Psoas muscle (tissue), 8 donors: ENCODE measurements at places on chromosomes 16 and 17. TPM values are rescaled to one million over a fixed set of nuclear protein-coding genes. Genes with fewer than 3 reads are reported as not detected.
A peak's percentile ranks its signal among the peaks of the same experiment; 100 is the strongest.

FBXO39 gene
- polyA plus RNA-seq, result 0.18 TPM

CLEC3A gene
- not detected for polyA plus RNA-seq

UTS2R gene
- polyA plus RNA-seq, result not detected

DNA sequence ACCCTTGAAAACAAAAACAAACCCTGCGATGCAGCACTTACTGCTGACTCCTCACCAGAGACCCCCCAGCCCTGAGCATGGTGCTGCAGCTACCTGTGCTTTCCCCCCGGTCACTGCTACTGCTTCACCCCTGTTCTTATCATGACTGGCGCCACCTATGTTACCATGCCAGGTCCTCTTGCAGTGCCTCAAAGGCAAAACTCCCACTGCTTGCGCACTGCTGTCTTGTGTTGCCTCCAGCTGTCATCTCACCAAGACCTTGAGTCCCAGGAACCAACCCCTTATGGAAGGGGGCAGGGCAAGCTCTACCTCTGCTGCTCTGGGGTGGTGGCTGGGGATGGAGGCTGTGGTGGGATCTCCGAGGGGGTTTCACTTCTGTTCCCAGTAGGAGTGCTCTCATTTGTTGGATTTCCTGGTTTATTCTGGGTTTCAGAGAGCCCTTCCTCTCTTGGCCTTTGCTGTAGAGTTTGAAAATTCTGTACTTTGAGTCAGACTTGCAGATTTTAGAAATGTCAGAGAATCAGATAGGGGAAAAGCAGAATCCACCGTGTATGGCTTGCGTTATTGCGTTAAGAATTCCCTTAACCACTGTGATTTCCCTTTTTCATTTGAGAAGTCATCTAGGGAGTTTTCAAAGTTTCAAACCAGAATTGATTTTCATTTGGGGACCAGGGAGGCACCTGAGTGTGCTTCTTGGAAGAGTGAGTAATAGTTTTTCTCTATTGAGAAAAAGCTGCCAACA lies 96.6 kb downstream of the SPECC1 start:
- no peak for DNase-seq

- DNase-seq, result no peak
Measured at GRCh38 chr17:31724026-31724425, 135.0 kb downstream of the COPRS start.

- no peak for DNase-seq
Measured at GRCh38 chr17:39794249-39794970, 56.7 kb downstream of the GRB7 start.

- no peak for DNase-seq
Measured at GRCh38 chr17:36464765-36465088, 21.8 kb upstream of the ZNHIT3 start.

- no peak for DNase-seq
Measured at GRCh38 chr17:3750926-3751325, 27.2 kb downstream of the HASPIN start.

DNA sequence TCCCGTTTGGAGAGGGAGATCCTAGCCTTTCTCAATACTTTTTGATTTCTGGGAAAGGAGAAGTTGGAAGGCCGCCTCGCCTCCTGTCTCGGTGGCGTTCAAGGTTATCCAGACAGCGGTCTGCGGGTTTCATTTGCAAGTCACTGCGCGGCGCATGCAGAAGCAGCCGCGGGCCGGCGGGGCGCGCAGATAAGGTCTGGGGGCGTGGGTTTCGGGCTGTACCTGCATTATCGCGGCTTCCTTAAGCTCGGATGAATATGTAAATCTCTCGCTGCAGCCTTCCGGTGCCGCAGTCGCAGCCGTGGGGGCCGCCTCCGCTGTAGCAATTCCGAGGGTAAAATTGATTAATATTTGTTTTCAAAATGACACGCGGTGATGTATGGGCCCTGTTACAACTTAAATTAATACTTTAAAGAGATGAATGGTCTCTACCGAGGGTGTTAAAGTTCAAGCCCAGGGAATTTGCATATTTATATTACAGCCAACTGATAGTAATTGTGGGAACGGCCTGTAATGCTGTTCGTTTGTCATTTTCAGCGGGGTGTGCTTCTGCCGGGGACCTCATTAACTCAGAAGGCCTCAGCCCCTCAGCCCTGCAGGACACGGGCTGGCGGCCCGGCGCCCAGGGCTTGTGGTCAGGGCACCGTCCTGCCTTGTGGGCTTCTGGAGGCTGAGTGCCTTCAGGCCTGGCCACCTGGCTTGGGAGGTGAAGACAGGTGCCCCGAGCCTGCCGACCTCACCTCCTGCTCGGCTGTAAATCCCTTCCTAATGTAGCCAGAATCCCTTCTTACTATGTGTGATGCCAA lies 99.4 kb downstream of the CYLD start:
- no peak for DNase-seq

DNA sequence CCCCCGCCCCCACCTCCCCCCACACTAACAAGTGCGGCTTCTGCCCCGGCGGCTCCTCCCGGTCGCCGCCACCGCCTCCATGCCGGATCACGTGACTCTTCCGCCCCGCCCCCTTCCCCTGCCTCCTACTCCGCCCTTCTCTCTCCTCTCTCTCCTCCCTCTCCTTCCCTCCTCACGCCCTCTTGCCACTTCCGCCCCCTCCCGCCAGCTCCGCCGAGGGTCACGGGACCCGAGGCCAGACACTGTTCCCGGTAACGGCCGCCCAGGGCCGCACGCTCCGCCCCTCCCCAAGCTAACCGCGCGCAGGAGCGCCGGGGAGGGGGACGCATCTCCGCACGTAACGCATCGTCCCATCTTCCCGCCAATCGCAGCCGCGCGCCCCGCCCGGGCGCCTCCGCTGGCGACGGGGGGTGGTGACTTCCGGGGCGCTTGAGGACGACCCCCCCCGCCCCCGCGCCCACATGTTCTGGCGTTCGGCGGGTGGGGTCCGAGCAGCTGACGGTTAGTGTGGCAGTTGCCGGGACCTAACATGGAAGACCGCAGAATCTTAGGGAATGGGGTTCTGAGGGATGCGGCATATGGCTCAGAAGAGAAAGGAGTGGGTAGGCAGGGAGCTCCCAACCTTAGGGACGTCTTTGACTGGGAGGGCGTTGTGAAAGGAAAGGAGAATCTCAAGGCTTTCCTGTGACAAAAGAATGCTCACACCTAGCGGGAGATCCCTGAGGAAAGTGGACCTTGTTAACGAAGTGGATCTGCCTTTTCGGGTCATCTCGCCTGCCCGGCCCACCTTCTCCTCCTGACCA lies at the start of gene USP32:
Gene USP32, minus strand, starts transcription at position 92 of the 803 bp plus-strand sequence. CDS start 194 bp downstream, outside the sequence.
- peak; percentile 100 for DNase-seq

DNA sequence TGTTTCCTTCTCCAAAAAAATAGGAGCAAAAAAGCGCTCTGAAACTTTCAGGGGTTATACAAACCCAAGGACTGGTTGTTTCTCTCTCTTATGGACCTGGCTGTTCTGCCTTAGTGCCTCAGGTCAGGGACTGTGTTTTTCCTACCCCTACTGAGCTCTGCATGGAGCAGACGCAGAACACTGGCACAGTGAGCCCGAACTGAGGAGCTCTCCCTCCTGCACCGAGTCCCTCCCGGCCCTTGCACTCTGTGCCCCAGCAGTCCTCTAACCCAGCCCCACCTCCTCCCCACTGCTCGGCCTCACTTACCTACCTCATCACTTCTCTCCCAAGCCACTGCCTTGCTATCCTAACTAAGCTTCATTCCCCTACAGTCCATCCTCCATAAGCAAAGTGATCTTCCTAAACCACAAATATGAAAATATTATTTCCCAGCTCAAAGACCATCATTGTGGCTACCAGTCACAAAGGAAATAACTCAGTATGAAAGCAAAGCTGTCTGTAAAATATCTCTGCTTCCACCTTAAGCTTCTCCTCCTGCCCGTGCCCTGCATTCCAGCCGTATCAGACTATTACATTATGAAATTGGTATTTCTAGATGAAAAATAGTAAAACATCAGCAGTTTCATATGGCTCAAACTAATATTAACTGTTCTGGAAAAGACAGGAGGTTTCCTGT lies 13.6 kb downstream of the MEIOB start:
- DNase-seq, result no peak

DNA sequence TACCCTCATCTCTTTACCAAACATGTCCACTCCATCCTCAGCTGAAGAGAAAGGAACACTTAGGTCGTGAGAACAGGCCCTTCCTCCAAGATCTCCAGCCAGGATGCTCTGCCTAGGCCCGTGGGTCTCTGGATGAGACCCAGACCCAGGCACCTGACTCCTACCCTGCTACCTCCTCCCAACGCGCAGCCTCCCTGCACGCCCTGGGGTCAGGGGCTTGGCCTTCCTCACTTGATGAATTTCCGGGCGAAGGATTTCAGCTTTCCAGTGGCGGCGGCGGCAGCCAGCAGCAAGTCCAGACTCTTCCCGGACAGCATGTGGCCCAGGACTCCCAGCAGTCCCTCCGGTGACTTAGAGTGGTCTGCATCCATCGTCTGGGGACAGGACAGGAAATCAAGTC lies 13.4 kb downstream of the CSF3 start:
- no peak for DNase-seq

DNA sequence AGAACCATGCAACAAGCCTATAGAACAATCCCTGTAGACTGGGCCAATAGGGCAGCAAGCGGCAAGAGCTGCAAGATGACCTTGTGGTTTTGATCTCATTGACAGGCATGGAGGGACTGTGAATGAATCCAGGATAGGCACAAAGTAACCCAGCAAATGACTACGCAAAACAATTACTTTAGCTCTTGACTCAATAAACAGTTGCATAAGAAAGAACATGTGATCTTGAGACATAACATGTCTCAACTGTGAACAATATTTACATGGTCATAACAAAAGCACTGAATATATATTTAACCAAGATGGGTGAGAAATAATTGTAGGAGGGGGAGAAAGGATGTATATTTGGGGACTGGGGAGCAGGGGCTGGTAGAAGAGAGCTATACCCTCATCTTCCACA lies 313.7 kb upstream of the CDH5 start:
- DNase-seq, result no peak

- DNase-seq, result peak; percentile 52
Measured at GRCh38 chr16:49700251-49701064, 155.5 kb downstream of the ZNF423 start.

GRCh38 chr17:62098623-62099231 lies 33.6 kb upstream of the MED13 start:
- no peak for DNase-seq

DNA sequence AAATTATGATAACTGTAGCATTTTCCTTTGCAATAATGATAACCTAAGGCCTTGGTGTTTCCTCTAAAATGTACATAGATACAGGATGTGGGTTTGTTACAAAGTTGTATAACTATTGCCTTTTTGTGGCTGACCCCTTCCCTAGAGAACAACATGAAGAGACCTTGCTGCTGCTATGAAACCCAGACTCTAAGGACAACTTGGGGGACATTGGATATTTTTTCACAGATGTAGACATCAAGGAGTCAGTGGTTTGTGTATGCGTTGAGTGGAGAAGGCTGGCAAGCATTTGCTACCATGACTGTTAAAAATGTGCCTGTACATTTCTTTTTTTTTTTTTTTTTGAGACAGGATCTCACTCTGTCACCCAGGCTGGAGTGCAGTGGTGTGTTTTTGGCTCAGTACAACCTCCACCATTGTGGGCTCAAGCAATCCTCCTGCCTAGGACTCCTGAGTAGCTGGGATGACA lies 12.3 kb downstream of the HMOX2 start:
- DNase-seq, result no peak

DNA sequence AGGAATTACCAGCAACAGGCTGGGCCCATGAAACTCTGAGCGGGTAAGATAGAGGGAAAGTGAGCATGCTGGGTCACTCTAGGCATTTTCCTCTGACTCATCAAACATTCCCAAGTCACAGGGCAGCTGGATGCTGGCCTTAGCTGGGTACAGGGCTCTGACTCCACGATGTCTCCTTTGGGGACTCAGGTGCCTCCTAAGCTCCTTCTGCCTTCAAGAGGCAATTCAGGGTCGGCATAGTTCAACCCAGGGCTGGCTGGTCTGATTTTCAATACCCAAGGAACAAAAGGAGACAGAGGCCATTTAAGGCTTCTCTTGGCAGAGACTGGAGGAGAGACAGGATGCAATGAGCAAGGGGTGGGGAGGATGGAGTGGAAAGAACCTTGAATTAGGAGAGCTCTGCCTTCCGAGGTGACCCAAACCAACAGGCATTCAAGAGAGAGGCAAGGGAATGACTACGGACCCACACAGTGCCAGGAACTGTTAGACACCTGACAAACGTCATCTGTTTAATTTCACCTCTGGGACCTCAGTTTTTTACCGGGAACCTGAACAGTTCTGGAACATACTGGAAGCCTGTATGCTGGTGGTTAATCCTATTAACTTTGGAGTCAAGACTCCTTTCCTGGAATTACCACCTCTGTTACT lies 910 bp downstream of the WBP2 start:
- peak; percentile 75 for DNase-seq
